ENCODE measurements at places on chromosomes 5 and 9.
A peak's percentile ranks its signal among the peaks of the same experiment; 100 is the strongest.

DNA sequence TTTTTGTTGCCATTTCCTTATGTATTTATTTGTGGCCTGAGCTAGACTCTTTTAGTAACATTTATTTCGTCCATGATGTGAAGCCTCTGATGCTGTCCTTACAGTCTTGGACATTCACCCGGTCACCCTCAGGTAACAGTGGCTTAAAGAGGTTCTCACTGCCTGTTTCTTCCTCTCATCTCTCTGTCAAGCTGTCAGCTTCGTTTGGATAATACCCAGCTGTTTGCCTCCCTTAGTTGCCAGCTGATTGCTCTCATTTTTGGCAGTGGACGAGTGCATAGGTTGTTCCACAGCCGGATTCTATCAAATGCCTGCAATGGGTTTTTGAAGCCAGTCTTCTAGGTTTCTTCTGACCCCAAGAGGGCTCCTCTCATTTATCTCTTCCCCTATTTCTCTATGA lies 427.7 kb downstream of the MED10 start:
- no peak for DNase-seq

- DNase-seq: no peak
These were observed 129.9 kb downstream of the ZSWIM6 start for GRCh38 chr5:61461926-61462325.

- DNase-seq: peak; percentile 45
These were observed 77.2 kb upstream of the NEK6 start for GRCh38 chr9:124180557-124180956.

- no peak for DNase-seq
These were observed 944 bp downstream of the ATOX1 start for GRCh38 chr5:151757233-151758140.

- DNase-seq: no peak
These were observed 21.2 kb downstream of the GAS1 start for GRCh38 chr9:86926145-86926544.

DNA sequence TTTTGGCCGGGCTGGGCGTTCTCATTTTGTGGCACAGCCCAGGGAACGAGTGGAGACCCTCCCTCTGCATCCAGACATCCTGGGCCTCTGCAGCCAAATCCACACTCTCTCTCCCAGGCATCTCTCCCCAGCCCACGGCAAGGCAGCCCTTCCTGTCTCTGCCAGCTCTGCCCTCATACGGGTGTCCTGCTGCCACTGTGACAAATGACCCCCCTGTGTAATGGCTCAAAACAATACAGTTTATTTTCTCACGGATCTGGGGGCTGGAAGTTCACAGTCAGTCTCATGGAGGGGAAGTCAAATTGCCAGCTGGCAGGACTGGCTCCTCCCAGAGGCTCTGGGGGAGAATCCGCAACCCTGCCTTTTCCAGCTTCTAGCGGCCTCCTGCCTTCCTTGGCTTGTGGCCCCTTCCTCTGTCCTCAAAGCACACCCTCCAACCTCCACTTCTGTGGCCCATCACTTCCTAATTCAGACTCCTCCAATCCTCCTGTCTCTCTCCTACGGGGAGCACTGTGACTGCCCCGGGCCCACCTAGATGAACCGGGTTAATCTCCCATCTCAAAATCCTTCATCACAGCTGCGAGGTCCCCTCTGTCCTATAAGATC lies 70.2 kb upstream of the COL5A1 start:
- DNase-seq: no peak

DNA sequence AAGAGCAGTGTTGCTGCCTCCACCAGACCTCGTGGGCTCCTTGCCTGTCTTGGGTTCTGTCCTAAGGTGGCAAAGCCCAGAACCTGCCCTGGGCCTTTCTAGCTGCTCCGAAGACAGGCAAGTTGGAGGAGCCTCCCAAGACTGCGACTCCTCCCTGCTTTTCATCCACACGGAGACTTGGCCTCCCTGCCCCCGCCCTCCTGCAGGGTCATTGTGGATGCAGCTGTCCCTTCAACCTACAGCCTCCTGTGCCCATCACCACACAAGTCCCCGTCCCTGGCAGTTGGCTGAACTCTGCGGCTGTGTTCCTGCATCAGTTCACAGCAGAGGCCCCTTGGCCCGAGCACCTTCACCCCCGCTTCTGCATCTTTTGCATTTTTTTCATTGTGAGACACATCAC lies 59.2 kb downstream of the WNK2 start:
- DNase-seq: no peak

- DNase-seq: peak; percentile 26
These were observed 727 bp upstream of the DNAJA1 start for GRCh38 chr9:33024126-33024965.

DNA sequence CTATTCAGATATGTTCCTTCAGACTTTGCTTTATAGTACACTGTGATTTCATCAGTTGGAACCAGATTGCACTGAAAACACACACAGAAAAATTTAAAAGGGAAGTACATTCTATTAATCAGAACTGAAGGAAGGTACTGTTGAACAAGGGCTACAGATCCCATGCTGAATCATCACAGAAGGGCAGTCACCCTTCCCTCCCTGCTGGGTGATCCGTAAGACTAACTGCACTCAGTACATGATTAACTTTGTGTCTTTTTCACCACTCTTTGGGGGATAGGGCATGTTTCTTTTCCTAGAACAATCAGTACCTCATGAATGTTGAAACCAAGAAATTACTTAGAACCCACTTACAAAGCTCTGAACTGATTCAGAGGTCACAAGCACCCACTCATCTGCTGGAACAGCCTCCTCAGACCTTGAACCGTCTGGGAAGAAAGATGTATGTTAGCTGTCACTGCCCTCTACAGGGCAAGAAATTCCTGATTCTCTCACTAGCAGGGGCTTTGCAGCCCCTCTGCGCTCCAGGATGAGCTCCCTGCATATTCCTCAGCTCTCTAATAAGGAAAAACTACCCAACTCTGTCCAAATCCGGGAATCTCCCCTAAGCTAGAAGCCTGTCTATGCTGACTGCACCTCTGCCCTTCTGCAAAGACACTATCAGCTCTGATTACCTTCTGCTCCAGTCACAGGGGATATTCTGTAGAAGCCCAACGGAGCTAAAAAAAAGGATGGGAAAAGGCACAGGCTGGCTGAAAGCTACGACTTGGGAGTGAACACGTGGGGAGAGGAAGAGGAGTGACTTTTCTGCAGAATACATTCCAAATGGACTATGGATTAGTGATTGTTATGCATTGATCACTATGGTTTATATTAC lies 51.0 kb downstream of the IARS1 start:
- DNase-seq: no peak

DNA sequence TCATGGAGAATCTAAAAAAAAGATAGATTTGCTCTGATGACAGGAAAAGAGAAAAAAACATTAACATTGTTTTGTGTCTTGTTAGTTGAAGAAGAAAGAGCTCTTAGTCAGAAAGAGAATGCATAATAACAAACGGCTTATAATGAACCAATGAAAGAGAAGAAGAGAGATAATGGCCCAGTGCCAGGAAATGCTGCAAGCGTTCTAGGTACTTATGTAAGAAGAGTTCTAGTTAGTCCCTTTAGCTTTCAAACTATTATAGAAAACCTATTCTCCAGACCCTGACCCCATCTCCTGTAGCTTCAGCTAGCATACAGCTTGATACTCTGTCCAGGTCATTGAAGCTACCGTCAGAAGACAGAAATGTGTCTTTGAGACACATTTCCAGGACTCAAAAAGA lies 70.2 kb downstream of the FBXL17 start:
- DNase-seq: no peak

GRCh38 chr9:114207034-114207810 lies 51.9 kb downstream of the COL27A1 start:
- no peak for DNase-seq

- no peak for DNase-seq
These were observed 133.6 kb downstream of the NFIB start for GRCh38 chr9:14180093-14180959.

- peak; percentile 3 for DNase-seq
These were observed 610 bp downstream of the PSIP1 start for GRCh38 chr9:15509931-15510788.

GRCh38 chr5:55934720-55935119 lies 60.0 kb downstream of the IL6ST start:
- DNase-seq: no peak

GRCh38 chr5:141496038-141496437 lies 7.2 kb downstream of the PCDHGC5 start:
- no peak for DNase-seq

GRCh38 chr9:132007371-132008025 lies 72.2 kb downstream of the MED27 start:
- DNase-seq: no peak

- DNase-seq: peak; percentile 95
These were observed 23.9 kb downstream of the TPPP start for GRCh38 chr5:669111-669841.

DNA sequence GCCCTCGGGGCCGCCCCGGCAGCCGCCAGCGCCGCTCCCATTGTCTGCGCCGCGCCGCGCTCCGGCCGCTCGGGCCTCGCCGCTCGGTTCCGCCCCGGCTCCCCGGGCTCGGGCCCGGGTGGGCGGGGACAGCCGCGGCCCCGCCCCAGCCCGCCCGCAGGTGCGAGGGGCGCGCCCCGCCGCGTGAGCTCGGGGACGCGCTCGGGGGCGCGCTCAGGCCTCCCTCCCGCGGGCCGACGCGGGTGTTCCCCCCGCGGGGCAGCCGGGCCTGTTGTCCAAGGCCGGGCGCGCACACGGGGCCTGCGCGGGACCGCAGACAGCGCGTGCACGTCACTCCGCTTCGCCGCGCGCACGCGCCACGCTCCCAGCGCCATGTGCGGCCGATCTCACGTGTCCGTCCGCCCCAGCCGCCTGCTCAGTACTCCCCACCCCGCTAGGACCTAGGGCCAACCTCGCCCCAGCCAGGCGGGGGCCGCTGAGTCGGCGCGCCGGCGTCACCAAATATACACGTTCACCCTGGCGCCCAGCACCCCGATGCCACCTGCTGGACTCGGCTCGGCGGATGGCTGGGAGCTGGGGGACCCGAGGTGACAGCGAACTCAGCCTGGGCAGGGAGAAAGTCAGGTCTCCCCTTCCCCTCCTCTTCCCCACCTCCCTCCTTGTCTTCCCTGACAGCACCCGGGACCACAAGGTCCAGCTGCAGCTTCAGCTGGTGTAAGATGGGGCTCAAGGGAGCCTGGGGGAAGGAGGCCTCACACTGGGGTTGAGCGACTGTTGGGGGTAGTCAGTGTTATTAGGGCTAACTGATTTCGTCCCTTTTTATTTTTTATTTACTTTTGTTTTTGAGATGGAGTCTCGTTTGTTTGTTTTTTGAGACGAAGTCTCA lies 14.3 kb downstream of the GBGT1 start:
- DNase-seq: peak; percentile 83

- DNase-seq: no peak
These were observed 63.0 kb upstream of the TAF11L2 start for GRCh38 chr5:17434982-17435381.

Data from caudate nucleus (tissue), 63 donors.